ENCODE measurements at places on chromosomes 11 and 22.
A peak's percentile ranks its signal among the peaks of the same experiment; 100 is the strongest.

DNA sequence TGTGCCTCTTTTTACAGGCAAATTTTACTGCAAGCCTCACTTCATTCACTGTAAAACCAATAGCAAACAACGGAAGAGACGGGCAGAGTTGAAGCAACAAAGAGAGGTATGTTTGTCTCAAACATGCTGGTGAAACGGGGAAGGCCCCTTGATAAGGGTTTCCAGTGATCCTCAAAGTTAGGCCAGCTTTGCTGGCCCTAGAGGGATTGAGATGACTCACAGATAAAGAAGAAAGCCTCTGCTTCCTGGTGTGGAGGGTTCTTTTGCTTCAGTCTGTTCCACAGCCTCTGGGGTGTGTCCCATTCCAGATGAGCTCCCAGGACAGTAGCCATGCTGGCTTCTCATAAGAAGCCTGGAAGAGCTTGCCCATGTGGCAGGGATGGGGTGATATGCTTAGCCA lies 118.9 kb upstream of the PARVA start:
- DNase-seq = no peak

DNA sequence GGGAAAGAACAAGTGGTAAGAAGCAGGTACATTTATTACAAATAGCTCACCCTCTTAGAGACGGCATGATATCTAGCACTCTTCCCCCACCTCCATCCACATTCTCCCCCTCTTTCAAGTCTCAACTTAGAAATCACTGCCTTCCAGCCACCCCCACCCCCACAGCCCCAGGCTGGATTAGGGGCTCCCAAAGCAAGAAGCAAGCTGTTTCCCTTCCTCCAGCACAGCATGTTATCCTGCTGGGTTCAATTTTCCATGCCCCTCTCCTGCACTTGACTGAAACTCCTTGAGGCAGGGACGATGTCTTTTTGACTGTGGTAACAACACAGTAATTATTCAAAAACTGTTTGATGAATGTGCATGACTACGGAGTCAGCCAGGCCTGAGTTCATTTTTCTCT lies 350.7 kb downstream of the LARGE1 start:
- no peak for DNase-seq

- no peak for DNase-seq
Observed at GRCh38 chr22:46138058-46138797, 12.1 kb upstream of the PPARA start.

- no peak for DNase-seq
Observed at GRCh38 chr11:104322696-104323095, 158.7 kb upstream of the PDGFD start.

DNA sequence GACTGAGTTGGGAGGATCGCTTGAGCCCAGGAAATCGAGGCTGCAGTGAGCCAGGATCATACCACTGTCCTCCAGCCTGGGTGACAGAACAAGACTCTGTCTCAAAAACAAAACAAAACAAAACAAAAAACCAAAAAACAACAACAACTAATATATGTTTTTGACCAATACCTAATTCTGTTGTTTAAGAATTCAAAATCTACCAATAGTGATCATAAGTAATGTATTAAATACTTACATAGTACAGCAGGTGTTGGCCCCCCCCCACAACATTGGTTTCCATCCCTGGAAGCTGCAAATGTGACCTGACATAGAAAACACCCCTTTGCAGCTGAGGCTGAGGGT lies 74.7 kb downstream of the KCNQ1 start:
- DNase-seq = no peak

GRCh38 chr11:61357233-61357893 lies 4.3 kb downstream of the CYB561A3 start:
- DNase-seq = no peak

- no peak for DNase-seq
Observed at GRCh38 chr11:2889362-2890273, 4.0 kb upstream of the CDKN1C start.

DNA sequence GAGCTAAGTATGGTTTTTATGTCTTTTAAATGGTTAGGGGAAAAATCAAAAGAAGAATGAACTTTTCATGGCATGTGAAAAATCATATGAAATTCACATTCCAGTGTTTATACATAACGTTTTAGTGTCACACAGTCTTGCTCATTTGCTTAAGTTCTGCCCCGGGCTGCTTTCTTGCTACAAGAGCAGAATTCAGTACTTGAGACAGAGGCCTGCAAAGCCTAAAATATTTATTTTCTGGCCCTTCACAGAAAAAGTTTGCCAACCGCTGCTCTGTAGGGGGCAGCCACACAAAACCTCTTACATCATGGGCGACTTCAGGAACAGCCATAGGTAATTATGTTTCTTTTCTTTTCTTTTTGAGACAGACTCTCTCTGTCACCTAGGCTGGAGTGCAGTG lies 1.0 kb upstream of the ATG2A start:
- DNase-seq = no peak

DNA sequence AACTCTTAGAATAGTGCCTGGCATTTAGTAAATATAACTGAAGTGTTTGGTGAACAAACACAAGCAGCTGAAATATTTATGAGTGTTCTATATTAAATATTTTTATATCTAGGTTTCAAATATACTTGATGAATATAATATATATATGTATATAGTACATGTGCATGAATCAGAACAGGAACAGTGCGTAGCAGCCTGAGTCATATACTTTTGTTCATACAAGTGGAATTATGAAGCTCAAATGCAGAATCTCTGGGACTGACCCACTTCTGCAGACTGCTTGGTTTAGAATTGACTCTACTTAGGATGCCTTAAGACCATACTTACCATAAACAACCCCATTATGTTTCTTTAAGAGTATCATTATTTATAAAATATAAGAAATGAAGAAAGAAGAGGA lies 997.8 kb upstream of the RAG2 start:
- DNase-seq = no peak

DNA sequence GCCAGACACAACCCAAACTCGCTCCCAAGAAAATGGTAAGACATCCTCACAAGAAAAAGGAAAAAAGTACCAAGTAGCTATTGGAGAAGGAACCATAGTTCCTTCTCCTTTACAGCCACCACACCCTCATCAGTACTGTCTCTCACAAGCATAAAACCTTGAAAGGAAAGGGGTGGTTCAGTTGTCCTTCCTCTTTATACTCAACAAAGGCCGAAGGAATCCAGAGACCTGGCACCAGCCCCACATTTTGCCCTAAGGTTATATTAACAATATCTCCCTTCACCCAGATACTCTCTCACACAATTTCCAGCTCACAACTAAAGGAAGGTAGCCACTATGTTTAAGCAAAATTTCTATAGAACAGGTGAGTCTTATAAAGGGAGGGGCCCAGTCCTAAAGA lies 8.5 kb downstream of the FHIP1B start:
- DNase-seq = no peak

DNA sequence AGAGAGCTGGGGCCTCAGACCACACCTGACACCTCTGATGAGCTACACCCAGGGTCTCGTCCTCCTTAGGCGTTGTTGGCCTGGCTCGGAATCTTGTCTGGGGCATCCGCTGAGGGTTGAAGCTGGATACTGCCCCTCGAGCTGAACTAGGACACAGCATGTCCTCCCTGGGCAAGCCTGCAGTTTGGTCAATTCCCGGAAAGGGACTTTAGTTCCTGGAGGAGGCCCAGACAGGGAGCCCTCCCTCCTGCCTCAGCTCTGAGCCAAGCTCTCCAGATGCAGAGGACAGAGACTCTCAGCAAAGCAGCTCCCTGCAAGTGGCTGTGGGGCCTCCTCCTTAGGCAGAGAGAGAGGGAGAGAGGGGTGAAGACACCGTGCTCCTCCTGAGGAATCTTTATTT lies 4.9 kb downstream of the APOL3 start:
- DNase-seq = no peak

DNA sequence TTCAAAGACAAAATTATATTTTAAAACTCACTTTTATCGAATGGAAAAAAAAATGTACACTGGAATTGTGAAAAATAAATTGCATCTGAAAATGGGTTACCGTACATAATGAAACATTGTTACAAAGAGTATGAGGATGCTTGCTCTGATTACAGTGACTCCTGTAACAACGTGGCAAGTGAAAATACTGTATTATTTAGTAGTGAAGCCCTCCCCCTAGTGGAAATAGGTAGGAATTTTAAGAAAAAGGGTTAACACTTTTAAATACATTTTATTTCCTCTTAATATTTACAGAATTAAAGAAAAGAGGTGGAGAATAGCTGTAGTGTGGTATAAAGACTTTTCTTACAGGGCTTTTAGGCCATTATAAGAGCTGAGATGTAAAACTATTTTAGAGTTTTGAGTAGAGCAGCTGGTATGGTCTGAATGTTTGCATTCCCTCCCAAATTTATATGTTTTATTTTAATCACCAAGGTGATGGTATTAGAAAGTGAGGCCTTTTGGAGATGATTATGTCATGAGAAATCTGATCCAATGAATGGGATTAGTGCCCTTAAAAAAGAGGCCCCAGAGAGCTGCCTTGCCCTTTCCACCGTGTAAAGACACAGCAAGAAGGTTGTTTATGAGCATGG lies 25.2 kb downstream of the FAM76B start:
- DNase-seq = no peak

GRCh38 chr22:31230871-31231621 lies 18.9 kb downstream of the LIMK2 start:
- no peak for DNase-seq

DNA sequence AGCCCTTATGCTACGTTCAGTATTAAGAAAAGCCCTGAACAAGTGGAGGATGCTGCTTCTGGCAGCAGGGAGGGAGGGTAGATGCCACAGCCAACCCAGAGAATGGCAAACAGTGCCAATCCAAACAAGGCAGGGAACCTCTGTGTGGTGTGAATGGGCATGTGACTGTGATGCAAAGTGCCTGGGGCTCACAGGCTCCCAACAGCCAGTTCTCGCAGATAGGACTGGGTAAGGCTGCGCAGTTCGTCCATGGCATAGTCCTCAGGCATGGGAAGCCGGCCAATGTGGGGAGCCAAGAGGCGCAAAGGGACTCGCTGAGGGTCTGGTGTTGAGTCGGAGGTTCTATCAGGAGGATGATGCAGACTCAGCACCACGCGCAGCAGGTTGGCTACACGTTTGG lies 4.8 kb upstream of the CHRNA10 start:
- DNase-seq = no peak

GRCh38 chr11:27471589-27472397 lies 797 bp downstream of the LGR4 start:
- DNase-seq = no peak

DNA sequence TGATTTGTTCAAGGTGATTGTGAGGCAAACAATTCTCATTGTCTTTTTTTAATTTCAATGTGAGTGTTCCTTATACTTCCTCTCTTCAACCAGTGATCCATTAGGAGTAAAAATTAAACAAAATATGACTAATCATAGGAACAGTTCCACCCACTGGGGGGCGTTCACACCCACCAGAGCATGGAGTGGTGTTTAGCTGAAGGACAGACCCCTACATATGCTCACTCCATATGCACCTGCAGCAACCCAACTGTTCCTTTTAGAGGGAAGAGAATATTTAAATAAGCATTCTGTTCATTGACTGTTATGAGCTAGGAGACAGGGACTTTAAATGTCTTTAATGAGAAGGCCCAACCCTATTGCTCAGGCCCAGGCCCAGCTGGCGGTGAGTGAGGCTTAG lies 78.7 kb upstream of the DRD2 start:
- no peak for DNase-seq

GRCh38 chr22:39663751-39664150 lies 93.2 kb downstream of the CACNA1I start:
- no peak for DNase-seq

DNA sequence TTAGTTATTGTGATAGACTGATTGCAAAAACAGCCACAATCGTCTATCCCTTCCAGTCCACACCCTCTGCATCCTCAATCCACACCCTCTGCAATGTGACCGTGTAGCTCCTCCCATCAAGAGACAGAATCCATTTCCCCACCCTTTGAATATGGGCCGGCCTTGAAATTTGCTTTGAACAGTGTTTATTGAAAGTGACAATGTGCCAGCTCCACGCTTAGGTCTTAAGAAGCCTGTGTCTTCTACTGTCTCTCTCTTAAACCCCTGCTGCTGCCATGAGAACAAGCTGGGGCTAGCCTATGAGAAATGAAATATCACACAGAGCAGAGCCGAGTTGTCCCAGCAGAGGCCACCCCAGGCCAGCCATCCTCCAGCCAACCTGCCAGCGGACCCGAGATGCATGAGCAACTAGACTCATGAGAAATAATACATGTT lies 22.3 kb upstream of the MICAL2 start:
- no peak for DNase-seq

GRCh38 chr22:26589845-26590736 lies at the start of gene TPST2:
TPST2 (minus strand) TSS chr22:26590132; CDS start chr22:26541630, 48,502 bp downstream.
- DNase-seq = peak; percentile 59

DNA sequence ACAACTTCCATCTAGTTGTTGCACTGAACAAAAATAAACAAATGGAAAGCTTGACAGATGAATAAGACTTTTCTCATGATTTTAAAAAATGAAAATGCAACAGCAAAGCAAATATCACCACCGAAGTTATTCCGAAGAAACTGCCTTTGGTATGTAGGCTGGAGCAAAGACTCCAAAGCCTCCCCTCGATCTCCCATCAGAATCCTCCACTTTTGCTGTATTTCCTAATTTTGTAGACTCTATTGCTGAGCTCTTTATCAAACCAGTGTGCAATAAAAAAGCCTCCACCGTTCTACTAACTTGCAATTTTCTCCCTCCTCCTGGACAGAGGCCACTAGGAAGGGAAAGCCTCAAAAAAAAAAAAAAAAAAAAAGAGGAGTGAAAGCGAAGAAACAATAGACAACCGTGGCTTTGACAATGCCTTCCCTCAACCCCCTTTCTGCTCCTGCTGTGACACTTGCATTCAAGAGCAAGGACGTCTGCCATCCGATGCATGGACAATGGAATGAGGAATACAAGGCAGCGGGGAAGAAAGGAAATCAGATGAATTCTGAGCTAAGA lies 190.9 kb upstream of the BLID start:
- DNase-seq = no peak

- no peak for DNase-seq
Observed at GRCh38 chr11:90722552-90723190, 499.8 kb upstream of the CHORDC1 start.

- no peak for DNase-seq
Observed at GRCh38 chr11:112617977-112618826, 343.0 kb upstream of the NCAM1 start.

DNA sequence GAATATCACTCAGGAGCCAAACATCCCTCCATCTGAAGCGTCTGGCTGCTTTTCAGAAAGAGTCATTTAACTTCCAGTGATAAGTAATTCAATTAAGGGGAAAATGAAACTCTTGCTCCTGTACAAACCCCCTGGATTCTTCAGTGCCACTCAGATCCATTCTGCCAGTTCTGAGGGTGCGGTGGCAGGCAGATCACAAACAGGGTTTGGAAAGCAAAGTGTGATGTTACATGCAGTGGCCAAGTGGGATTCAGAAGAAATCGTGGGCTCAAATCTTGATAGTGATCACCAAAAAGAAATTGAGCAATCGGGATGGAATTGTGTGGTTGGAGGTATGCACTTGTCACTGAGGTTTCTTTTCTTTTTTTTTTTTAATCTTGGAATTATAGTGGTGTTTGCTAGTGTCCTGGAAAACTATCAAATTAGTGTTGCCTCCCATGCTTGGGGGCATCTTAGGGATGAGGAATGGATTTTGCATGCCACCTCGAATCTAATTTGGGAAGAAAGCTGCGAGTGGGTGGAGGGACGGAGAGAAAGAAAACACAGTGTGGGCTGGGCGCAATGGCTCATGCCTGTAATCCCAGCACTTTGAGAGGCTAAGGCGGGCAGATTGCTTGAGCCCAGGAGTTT lies 22.5 kb upstream of the RTL6 start:
- no peak for DNase-seq

All from stimulated activated CD4-positive, alpha-beta T cell treated with anti-CD3 and anti-CD28 coated beads, TNF-alpha, amount 100 ng/mL, for 1 hour (primary cell).